Uterus (tissue), 4 donors: ENCODE measurements at places on chromosomes 7 and 10. TPM values are rescaled to one million over a fixed set of nuclear protein-coding genes. Genes with fewer than 3 reads are reported as not detected.

DNA sequence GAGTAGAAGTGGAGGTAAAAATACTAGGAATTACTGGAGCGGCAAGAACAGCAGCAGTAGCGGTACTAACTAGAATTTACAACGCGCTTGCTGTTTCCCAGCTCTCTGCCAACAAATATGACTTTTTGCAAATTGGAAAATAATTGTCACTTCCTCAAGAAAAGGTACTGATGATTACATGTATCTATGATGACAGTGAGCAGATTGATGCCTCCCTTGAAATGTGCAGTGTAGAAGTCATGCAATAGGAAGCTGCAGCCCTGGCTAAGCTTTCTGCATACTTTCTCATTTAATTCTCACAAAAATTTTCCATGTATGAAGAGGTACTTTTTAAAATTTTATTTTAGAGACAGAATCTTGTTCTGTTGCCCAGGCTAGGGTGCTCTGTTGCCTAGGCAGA is 49.9 kb downstream of the ANK3 start:
- H3K4me3 ChIP-seq, result no peak overlapping the region
- no peaks in the 10 kb centered on the region for H3K36me3 ChIP-seq
- H3K27me3 ChIP-seq, result no peaks in the 10 kb centered on the region
- no peak overlapping the region for H3K27ac ChIP-seq

DNA sequence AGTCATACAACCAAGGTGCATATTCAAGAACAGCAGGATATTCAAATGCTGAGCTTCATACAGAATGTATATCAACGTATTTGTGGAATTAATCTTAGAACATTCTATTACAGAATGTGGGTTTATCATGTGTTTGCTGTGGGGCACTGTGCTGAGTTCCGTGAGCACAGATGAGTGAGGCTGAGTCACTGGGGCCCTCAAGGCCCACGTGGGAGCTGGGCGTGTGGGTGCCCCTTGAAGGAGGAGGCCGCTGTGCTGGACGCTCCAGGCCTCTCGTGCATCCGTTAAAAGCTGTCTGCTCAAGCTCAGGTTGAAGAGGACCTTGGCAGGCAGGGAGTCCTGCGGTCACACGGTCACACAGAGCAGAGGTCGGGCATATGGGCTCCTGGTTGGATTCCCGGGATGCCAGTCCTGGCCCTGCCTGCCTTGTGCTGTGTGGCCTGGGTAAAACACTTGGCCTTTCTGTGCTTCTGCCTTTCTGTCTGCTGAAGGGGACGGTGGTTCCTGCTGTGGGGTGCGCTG is 70.1 kb downstream of the GLRX3 start:
- no peaks in the 10 kb centered on the region for H3K4me1 ChIP-seq
- no peaks in the 10 kb centered on the region for H3K36me3 ChIP-seq
- H3K27ac ChIP-seq, result no peak overlapping the region
- no peak for DNase-seq
- no peaks in the 10 kb centered on the region for H3K27me3 ChIP-seq
- H3K4me3 ChIP-seq, result no peak overlapping the region

DNA sequence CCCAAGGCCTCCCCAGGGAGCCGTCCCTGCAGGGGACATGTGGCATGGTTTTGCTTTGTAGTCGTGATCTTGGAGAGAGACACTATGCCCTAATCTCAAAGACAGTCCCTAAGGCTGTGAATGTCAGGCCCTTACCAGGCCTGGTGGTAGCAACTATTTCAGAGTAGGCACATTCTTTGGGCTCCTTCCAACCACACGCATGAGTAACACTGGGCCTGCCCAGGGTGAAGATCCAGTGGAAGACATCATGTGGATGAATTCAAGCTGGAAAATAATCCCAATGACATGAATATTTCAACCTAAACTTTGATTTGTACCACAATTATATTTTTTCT is 39.5 kb upstream of the INSIG1 start:
- no peaks in the 10 kb centered on the region for H3K4me1 ChIP-seq
- no peaks in the 10 kb centered on the region for H3K27me3 ChIP-seq
- H3K36me3 ChIP-seq, result no peaks in the 10 kb centered on the region
- no peak overlapping the region for H3K4me3 ChIP-seq
- H3K27ac ChIP-seq, result peak overlapping the region; percentile 64

The FBH1 gene
- 106 TPM for total RNA-seq

The SLC13A4 gene
- not detected for total RNA-seq

DNA sequence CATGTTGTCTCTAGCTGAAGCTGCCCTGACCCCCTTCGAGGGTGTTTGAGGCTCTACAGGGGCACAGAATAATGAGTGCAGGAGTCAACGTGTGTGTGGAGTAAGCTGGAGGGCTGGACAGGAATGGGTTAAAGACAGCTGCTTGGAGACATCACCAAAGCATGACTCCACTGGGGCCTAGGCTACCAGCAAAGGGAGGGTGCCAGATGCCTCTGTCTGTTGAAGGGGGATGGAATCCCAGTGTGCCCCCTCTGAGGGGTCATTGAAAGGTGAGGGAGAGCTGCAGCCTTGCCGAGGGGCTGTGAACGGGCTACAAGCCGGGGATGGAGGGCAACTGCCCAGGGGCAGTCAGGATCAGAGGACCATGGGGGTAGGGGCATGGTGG is 51.7 kb upstream of the PODXL start:
- no peaks in the 10 kb centered on the region for H3K27me3 ChIP-seq
- no peak overlapping the region for H3K4me3 ChIP-seq
- H3K27ac ChIP-seq, result no peak overlapping the region
- no peak for DNase-seq
- H3K4me1 ChIP-seq, result no peaks in the 10 kb centered on the region

- no peaks in the 10 kb centered on the region for H3K4me1 ChIP-seq
- no peak overlapping the region for H3K4me3 ChIP-seq
- H3K36me3 ChIP-seq, result no peaks in the 10 kb centered on the region
- DNase-seq, result no peak
- H3K27me3 ChIP-seq, result no peaks in the 10 kb centered on the region
Observed at GRCh38 chr7:108515013-108515412, 10.9 kb downstream of the PNPLA8 start.

- H3K27me3 ChIP-seq, result no peaks in the 10 kb centered on the region
- H3K4me1 ChIP-seq, result no peaks in the 10 kb centered on the region
- H3K27ac ChIP-seq, result no peak overlapping the region
- H3K36me3 ChIP-seq, result no peaks in the 10 kb centered on the region
Observed at GRCh38 chr7:48244864-48245271, 73.6 kb downstream of the ABCA13 start.

The SUGCT gene
- 9.6 TPM for total RNA-seq
